ENCODE measurements at places on chromosomes 7 and 10.

- no peak for DNase-seq
- H3K36me3 ChIP-seq: no peaks in the 10 kb centered on the region
- peak within 1 kb of the TSS; percentile 85 for H3K4me3 ChIP-seq
- H3K27ac ChIP-seq: peak within 1 kb of the TSS; percentile 98
- H3K27me3 ChIP-seq: no peaks in the 10 kb centered on the region
These were observed at the start of gene TNRC18 for GRCh38 chr7:5423306-5423975. Gene TNRC18 (minus strand): TSS chr7:5423834. CDS start chr7:5421246, 2,588 bp downstream.

DNA sequence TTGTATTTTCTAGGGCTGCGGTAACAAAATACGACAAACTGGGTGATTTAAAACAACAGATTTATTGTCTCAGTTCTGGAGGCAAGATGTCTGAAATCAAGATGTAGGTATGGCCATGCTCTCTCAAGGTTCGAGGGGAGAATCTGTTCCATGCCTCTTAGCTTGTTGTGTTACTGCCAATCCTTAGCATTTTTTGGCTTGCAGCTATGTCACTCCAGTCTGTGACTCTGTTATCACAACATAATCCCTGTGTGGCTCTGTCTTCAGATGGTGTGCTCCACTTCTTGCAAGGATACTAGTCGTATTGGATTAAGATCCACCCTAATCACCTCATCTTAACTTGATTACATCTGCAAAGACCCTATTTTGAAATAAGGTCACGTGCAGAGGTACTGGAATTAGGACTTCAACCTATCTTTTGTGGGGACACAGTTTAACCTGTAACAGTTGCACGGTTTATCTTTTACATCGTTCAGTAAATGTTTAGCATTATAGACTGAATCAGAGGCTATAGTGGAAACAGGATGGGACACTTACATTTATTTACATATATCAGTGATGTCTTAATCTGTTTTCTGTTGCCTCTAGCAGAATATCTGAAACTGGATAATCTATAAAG lies 3.1 kb downstream of the C1GALT1 start:
- no peaks in the 10 kb centered on the region for H3K36me3 ChIP-seq
- DNase-seq: no peak
- H3K27me3 ChIP-seq: no peaks in the 10 kb centered on the region
- no peak overlapping the region for H3K27ac ChIP-seq

DNA sequence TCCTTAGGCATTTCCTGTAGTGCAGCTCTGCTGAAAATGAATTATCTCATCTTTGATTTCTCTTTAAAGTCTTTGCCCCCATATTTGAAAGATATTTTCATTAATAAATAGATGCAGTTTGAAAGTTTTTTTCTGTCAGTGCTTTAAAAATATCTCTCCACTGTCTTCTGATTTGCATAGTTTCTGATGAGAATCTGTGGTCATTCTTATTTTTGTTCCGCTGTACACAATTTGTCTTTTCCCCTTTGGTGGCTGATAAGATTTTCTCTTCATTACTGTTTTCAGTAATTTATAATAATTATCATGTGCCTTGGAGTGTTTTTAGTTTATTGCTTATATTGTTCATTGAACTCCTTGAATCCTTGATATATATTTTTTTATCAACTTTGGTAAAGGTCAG lies 7.0 kb upstream of the GHRHR start:
- H3K4me1 ChIP-seq: no peaks in the 10 kb centered on the region
- no peaks in the 10 kb centered on the region for H3K27me3 ChIP-seq
- H3K27ac ChIP-seq: no peak overlapping the region
- H3K36me3 ChIP-seq: no peaks in the 10 kb centered on the region
- no peak for DNase-seq

DNA sequence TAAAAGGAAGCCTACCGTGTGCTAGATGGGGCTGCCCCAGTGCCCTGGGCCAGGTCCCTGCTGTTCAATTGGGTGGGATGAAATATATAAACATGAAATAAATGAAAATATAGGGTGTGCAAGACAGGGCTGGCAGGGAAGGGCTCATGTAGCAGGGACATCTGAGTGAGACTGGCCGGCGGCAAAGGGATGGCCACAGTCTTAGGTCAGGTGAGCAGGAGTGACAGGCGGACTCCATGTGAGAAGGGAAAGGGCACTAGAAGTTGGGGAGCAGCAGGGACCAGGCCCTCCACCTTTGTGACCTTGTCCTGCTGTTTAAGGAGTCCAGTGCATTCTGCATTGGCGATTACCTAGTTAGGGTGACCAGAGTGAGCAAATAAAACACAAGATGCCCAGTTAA lies 207.6 kb upstream of the ZNF32 start:
- H3K4me3 ChIP-seq: no peak overlapping the region
- H3K27me3 ChIP-seq: no peaks in the 10 kb centered on the region
- no peaks in the 10 kb centered on the region for H3K4me1 ChIP-seq
- no peak for DNase-seq

DNA sequence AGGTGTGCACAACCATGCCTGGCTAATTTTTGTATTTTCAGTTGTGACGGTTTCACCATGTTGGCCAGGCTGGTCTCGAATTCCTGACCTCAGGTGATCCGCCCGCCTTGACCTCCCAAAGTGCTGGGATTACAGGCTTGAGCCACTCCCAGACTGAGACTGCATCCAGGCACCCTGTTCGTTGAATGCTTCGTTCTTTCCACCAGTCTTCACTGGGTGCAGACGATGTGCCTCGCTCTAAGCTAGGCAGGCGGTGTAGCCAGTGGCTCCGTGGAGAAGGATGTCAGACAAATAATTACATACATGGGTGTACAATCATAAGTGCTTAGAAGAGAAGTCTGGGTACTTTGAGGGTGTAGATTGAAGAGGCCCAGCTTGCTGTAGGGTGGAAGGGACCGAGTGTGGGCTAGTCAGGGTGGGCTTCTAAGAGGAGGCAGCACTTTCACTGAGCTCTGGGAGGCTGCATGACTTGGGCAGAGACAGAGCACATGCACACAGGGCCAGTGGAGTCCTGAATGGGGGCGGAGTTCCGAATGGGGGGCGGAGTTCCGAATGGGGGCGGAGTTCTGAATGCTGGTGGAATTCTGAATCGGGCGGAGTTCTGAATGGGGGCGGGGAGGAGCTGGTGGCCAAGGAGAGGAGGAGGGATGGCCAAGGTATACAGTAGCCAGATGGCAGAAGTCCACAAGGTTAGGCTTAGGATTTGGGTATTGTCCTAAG lies 74.3 kb downstream of the COL26A1 start:
- DNase-seq: peak; percentile 18
- no peaks in the 10 kb centered on the region for H3K4me1 ChIP-seq
- no peak overlapping the region for H3K27ac ChIP-seq
- H3K36me3 ChIP-seq: no peaks in the 10 kb centered on the region
